Calu3 (cell line): ENCODE measurements at places on chromosomes 2 and 18. TPM values are rescaled to one million over a fixed set of nuclear protein-coding genes. Genes with fewer than 3 reads are reported as not detected.

DNA sequence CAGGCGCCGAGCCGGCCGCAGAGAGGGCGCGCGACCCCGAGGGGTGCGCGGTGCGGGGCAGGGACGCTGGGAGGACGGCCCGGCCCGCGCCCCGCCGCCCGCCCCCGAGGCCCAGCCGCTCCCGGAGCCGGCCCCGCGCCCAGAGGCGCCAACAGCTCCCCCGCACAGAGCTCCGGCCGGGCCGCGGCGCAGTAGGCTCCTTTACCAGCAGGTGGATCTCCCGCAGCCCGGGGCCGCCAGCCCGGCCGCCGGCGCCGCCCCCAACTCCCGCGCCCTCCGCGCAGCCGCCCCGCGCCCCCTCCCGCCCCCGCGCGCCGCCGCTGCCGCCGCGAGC is 258 bp downstream of the MGAT4A start:
- peak; percentile 71 for DNase-seq
- H3K4me1 ChIP-seq, result peaks cover 16% of the 10 kb centered on the region
- peaks cover 6% of the 10 kb centered on the region for H3K36me3 ChIP-seq
- no peaks in the 10 kb centered on the region for H3K27me3 ChIP-seq

DNA sequence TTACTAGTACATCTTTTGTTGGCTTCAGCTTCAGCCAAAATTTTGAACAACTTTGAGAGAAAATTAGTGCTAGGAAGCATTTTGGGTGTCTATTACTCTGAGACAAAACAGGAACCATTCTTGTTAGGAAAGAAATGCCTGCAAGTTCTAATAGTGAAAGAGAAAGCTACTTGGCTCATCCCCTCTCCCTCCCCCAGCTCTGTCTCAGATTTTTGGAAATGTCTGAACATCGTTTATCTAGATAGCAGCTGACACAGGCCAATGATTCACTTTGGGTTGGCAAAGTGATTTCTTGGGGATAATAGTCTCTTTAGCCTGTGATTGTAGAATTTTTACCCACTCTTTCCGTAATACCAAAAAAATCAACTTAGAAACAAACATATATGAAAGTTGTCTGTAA is 42.3 kb upstream of the PTPRM start:
- DNase-seq, result no peak
- no peaks in the 10 kb centered on the region for H3K4me1 ChIP-seq
- no peak overlapping the region for H3K27ac ChIP-seq
- H3K4me3 ChIP-seq, result no peak overlapping the region

DNA sequence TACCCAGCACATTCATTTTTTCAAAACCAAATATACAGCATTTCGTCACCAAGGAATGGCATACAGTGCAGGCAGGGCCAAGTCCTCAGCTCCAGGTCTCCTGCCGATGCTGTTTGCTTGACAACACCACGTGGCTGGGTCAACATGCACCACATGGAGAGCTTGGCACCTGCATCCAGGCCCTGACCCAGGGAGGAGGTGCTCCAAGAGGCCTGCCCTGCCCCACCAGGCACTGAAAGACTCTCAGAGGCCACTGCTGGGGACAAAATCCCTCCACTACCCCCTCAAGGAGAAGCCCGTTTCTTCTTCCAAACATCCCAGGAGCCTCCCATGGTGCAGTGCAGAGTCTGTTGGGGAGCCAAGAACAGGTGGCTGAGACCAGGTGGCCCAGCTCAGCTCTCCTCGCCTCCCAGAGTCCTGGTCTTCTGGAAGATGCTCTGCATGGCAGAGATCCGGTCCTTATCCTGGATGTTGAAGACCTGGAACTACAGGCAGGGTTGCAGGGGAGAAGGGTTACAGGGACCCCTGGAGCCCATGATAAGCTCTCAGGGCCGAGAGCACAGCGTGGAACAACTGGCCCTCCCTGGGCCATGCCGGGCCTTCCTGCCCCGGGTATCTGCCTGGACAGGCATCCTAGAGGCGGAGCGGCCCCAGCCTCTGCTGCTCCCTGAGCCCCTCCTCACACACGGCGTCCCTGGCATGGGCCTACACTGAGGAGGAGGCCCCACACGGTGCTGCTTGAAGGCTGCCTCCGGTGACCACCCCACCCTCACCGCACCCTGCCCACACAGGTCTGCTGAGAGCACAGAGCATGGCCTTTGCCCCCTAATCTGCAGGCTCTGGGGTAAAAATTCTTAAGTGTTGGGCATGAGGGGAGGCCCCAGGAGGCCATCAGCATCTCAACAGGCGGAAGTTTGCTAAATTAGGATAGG is 9.0 kb downstream of the MAB21L4 start:
- H3K27ac ChIP-seq, result no peak overlapping the region
- DNase-seq, result no peak
- H3K4me1 ChIP-seq, result no peaks in the 10 kb centered on the region
- peaks cover 23% of the 10 kb centered on the region for H3K27me3 ChIP-seq
- no peaks in the 10 kb centered on the region for H3K36me3 ChIP-seq

DNA sequence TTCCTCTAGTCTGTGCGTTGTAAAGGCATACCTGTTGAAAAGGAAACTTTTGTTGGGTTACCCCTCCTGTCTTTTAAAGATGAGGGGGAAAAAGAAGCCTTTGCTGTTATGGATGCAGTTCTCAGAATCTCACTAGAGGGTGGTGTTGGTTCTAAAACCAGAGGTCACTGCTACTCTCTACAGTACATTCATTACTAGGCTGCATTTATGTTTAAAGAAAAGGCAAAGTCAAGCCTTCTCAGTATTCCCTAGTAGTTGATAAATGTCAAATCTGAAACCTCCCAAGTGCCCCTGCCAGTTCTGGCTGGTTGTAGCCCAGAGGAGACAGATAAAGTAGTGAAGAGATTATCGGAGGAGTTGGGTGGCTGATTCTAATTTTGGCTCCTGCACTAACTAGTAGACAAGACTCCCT is 1.4 kb upstream of the PLCL1 start:
- no peak overlapping the region for H3K4me3 ChIP-seq
- peaks cover 17% of the 10 kb centered on the region for H3K4me1 ChIP-seq
- peak; percentile 36 for DNase-seq

GRCh38 chr18:69564602-69565001 is 163.9 kb downstream of the DOK6 start:
- no peak overlapping the region for H3K4me3 ChIP-seq
- no peaks in the 10 kb centered on the region for H3K36me3 ChIP-seq
- no peak overlapping the region for H3K27ac ChIP-seq
- DNase-seq, result no peak

GRCh38 chr2:203498161-203498560 is 36.9 kb downstream of the RAPH1 start:
- H3K4me1 ChIP-seq, result peaks cover 53% of the 10 kb centered on the region
- peak overlapping the region; percentile 45 for H3K27ac ChIP-seq
- no peaks in the 10 kb centered on the region for H3K27me3 ChIP-seq
- H3K4me3 ChIP-seq, result peak overlapping the region; percentile 35
- peaks cover 61% of the 10 kb centered on the region for H3K36me3 ChIP-seq

GRCh38 chr2:207163053-207163755 is 2.5 kb downstream of the KLF7 start:
- peak; percentile 71 for DNase-seq
- H3K36me3 ChIP-seq, result peaks cover 58% of the 10 kb centered on the region
- peak overlapping the region; percentile 100 for H3K27ac ChIP-seq
- peaks cover 37% of the 10 kb centered on the region for H3K4me1 ChIP-seq
- peaks cover 8% of the 10 kb centered on the region for H3K27me3 ChIP-seq
- peak overlapping the region; percentile 93 for H3K4me3 ChIP-seq

- peaks cover 28% of the 10 kb centered on the region for H3K27me3 ChIP-seq
- H3K4me1 ChIP-seq, result peaks cover 31% of the 10 kb centered on the region
- no peak for DNase-seq
- no peak overlapping the region for H3K27ac ChIP-seq
Measured at GRCh38 chr18:63157293-63158011, 162.1 kb downstream of the BCL2 start.

GRCh38 chr2:24863641-24864040 is 56.4 kb downstream of the ADCY3 start:
- no peaks in the 10 kb centered on the region for H3K27me3 ChIP-seq
- no peaks in the 10 kb centered on the region for H3K36me3 ChIP-seq
- H3K4me3 ChIP-seq, result no peak overlapping the region
- no peak overlapping the region for H3K27ac ChIP-seq

GRCh38 chr2:58138396-58139030 is 91.9 kb downstream of the VRK2 start:
- no peak for DNase-seq
- H3K27me3 ChIP-seq, result no peaks in the 10 kb centered on the region
- no peak overlapping the region for H3K27ac ChIP-seq
- no peaks in the 10 kb centered on the region for H3K4me1 ChIP-seq
- H3K36me3 ChIP-seq, result no peaks in the 10 kb centered on the region
- no peak overlapping the region for H3K4me3 ChIP-seq

- no peak overlapping the region for H3K4me3 ChIP-seq
- H3K36me3 ChIP-seq, result no peaks in the 10 kb centered on the region
- H3K27me3 ChIP-seq, result no peaks in the 10 kb centered on the region
- H3K27ac ChIP-seq, result no peak overlapping the region
Measured at GRCh38 chr2:52210611-52211010, 1178.7 kb upstream of the NRXN1 start.

DNA sequence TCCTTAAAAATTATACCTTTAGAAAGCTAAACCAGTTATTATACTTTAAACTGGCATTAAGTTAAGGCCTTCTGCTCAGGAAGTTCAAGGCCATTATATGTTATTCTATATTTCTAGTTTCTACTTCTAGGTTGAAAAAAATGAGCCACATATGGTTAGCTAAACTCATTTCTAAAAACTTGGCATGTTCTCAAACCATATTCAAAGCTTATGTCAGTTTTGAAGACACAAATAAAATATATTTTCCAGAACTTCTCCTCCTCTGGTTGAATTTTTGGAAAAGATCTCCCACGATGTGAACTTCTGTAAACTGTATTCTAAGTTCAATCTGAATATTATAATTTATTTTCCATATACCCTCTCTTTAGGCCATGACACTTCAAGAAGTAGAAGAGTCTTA is 103.5 kb downstream of the NYAP2 start:
- DNase-seq, result no peak
- H3K4me1 ChIP-seq, result no peaks in the 10 kb centered on the region
- no peaks in the 10 kb centered on the region for H3K27me3 ChIP-seq
- H3K36me3 ChIP-seq, result no peaks in the 10 kb centered on the region
- H3K27ac ChIP-seq, result no peak overlapping the region

DNA sequence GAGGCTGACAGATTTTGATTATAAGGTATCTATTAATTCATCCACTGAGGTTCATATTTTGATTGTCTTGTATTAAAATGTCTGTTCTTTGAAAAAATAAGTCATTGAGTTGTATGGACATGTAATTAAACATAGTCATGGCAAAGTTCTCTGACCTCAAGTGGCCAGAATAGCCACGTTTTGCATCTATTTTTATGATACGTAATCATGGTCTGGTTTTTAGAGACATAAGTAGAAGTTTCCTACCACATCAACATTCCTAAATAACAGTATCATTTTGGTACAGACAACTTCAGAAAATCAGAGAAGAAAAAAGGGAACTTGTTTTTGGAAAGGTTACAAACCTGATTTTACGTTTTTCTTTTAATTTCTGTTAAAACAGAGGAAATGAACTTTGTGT is 47.6 kb downstream of the COL5A2 start:
- no peaks in the 10 kb centered on the region for H3K4me1 ChIP-seq
- DNase-seq, result no peak
- no peaks in the 10 kb centered on the region for H3K36me3 ChIP-seq
- no peak overlapping the region for H3K27ac ChIP-seq

GRCh38 chr2:26507932-26508331 is 30.0 kb upstream of the OTOF start:
- H3K4me1 ChIP-seq, result no peaks in the 10 kb centered on the region
- DNase-seq, result no peak
- peaks cover 71% of the 10 kb centered on the region for H3K27me3 ChIP-seq
- no peak overlapping the region for H3K4me3 ChIP-seq
- H3K27ac ChIP-seq, result no peak overlapping the region
- H3K36me3 ChIP-seq, result no peaks in the 10 kb centered on the region

DNA sequence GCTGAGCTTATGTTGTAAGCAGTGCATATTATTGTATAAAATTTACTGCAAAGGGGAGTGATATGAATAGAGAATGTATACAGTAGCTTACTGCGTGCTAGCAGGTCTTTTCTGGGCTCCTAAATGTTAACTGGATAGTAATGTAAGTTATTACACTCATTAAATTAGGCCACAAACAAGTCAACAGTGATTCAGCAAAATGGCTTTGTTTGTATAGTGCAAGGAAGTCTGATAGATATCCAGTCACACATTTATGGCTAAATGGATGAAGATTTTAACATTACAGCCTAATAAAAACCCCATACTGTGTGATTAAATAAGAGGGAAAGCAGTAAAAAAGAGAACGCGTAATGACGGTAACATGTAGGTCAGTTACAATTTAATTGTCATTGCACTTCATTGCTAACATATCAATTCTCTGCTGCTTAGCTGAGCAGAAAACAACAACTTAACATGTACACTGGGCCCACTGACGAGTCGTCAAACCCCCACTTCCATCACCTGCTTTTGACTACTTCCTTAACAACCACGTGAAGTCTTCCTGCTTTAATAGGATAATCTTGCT is 665.0 kb upstream of the FANCL start:
- no peaks in the 10 kb centered on the region for H3K27me3 ChIP-seq
- H3K27ac ChIP-seq, result no peak overlapping the region
- no peaks in the 10 kb centered on the region for H3K36me3 ChIP-seq
- no peak overlapping the region for H3K4me3 ChIP-seq

- no peak for DNase-seq
- no peak overlapping the region for H3K4me3 ChIP-seq
- no peaks in the 10 kb centered on the region for H3K36me3 ChIP-seq
- H3K27ac ChIP-seq, result no peak overlapping the region
Measured at GRCh38 chr2:77086051-77086450, 436.1 kb downstream of the LRRTM4 start.

The ACAA2 gene
- total RNA-seq, result 77.1 and 79.9 TPM in 2 replicates

The NAT8 gene
- not detected in 2 replicates for total RNA-seq

The CD226 gene
- 0.85 and 1.5 TPM in 2 replicates for total RNA-seq

The IL36B gene
- not detected in 2 replicates for total RNA-seq

The NUP35 gene
- total RNA-seq, result 35.9 and 38.5 TPM in 2 replicates

The PLEKHH2 gene
- 20.7 and 21.2 TPM in 2 replicates for total RNA-seq

The STRN gene
- 25.9 and 29.3 TPM in 2 replicates for total RNA-seq

The TNS1 gene
- total RNA-seq, result 2.2 and 2.3 TPM in 2 replicates

The GALNT13 gene
- not detected in 2 replicates for total RNA-seq

The POU3F3 gene
- total RNA-seq, result not detected in 2 replicates

The CCDC148 gene
- 4.3 and 5.1 TPM in 2 replicates for total RNA-seq

The KCNJ13 gene
- not detected in 2 replicates for total RNA-seq

The SERPINB4 gene
- total RNA-seq, result 0.76 TPM in 1 of 2 replicates, not detected in the other

The GRHL1 gene
- total RNA-seq, result 9.0 and 11.7 TPM in 2 replicates

The GPR75 gene
- 5.4 and 7.5 TPM in 2 replicates for total RNA-seq

The L3MBTL4 gene
- total RNA-seq, result 2.1 and 2.4 TPM in 2 replicates

The GLI2 gene
- total RNA-seq, result 1.4 and 1.6 TPM in 2 replicates
